Vagina (tissue), 2 donors: ENCODE measurements at places on chromosomes 4 and X.

GRCh38 chr4:41475402-41475801, 62.6 kb upstream of the LIMCH1 start:
- DNase-seq: no peak

GRCh38 chr4:137367620-137368019, 164.7 kb downstream of the PCDH18 start:
- DNase-seq: no peak

DNA sequence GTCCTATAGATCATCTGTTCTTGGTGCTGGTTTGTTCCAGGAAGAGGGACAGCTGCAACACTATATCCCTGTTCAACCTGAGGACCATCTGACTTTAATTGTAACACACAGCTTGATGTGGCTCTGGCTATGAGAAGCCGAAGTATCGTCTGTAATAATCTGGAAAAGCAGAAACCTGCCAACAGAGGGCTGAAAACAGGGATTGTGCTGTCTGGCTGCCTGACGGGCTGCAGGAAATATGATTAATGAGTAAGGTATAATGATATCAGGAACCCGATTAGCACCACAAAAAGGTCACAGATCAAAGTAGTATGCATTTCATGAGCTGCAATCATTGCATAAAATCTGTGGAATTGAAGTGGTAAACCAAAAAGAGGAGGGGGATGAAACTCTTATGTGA, 170.4 kb upstream of the MAB21L2 start:
- no peak for DNase-seq

GRCh38 chrX:2264179-2265030, 236.4 kb downstream of the DHRSX start:
- no peak for DNase-seq

DNA sequence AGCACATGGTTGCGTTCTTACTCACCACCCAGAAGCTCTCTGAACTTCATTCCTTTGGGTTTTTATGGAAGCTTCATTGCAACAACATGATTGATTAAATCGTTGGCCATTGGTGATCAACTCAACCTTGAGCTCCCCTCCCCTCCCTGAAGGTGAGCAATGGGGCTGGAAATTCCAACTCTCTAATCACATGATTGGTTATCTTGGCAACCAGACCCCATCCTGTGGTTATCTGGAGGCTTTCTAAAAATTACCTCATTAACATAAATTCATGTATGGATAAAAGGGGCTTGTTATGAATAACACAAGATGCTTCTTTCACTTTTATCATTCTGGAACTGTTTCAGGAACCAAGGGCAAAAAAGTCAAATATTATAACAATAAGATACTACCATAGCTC, 34.6 kb upstream of the NMU start:
- no peak for DNase-seq

GRCh38 chr4:3257103-3257555, 8.2 kb downstream of the MSANTD1 start:
- DNase-seq: no peak

DNA sequence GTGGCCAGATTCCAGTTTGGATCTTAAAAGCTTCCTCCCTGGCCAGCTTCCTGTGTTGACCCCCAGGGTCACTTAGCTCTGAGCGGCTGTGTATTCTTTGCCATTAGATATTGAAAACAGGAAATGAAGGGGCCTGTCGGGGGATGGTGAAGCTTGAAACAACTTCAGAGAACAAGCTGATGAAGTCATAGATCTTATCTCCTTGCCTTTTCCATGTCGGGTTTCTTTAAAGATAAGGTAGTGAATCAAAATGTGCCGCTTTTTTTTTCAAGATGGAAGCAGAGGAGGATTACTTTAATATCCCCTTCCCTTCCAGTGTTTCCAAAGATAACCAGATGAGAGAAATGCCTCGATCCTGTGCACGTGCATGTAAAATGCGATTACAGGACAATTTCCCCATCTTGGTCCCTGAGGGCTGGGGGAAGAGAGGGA, 508.5 kb downstream of the MID1IP1 start:
- DNase-seq: no peak
